ENCODE measurements at places on chromosomes 6 and 20.

- no peak for DNase-seq
Measured at GRCh38 chr20:34365765-34366213, 2.7 kb downstream of the ITCH start.

DNA sequence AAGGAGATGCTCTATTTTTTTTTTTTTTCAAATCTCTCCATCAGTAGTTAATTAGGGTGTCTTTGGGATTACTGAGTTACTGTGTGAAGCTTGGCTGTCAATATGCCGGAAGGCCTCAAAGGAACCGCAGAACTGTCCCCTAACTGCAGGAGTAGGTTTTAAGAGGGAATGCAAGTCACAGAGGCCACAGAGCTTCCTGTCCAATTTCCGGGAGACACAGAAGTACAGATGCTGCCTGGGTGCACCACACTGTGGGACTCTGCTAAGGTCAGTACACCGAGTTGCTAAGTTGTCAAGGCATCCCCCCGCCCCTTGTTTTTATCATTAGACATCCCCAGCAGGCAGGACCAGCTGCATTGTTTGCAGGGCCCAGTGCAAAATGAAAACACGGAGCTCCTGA is 120.2 kb upstream of the RAB32 start:
- DNase-seq: no peak

- no peak for DNase-seq
Measured at GRCh38 chr20:37713396-37713795, 19.6 kb downstream of the CTNNBL1 start.

- DNase-seq: no peak
Measured at GRCh38 chr20:36629719-36630681, 16.0 kb downstream of the SLA2 start.

- DNase-seq: no peak
Measured at GRCh38 chr20:17935186-17935585, 33.4 kb downstream of the SNX5 start.

GRCh38 chr6:37381579-37381978 is 27.8 kb downstream of the RNF8 start:
- DNase-seq: no peak

DNA sequence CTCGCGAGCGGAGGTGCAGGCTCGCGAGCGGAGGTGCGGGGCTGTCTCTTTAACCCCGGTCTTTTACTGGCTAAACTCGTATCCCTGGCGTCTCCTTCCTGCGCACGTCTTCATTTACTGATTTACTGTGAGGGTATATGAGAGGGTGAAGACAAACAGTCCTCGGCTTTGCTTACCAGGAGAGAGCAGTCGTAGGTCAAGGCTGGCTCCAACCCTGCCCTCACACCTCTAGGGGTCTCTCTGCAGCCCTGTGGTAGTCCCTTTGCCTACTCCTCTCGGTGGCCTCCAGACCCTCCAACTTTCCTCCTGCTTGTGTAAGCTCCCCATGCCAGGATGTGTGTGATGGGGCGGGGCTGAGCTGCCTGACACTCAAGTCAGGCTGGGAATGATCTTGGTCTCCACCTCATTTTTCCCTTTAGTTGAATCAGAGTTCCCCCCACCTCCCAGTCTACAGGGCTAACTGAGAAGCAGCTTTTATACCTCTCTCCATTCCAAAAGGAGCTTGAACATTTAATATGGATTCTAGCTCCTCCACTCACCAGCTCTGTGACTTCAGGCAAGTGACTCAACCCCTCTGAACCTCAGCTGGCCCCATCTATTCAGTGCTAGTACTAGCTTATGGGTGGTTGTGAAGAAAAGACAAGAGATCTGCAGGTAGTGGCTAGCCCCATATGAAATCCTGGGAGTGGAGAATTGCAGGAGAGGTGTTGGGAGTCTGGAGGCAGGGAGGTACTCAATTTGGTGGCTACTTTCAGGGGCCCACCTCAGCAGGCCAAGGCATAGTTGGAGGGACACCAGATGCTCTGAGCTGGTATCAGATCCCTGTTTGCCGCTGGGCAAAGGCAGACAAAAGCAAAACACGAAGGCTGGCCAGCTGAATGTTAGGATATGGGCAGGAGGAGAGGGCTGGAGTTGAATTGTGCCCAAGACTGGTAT is 902 bp downstream of the SLC29A1 start:
- DNase-seq: no peak

- no peak for DNase-seq
Measured at GRCh38 chr6:44297063-44298038, 15.8 kb downstream of the AARS2 start.
